Activated naive CD4-positive, alpha-beta T cell treated with anti-CD3 and anti-CD28 coated beads, Interleukin-2, amount 10 ng/mL, durations not matched to agents 7 days and 5 days (primary cell): ENCODE measurements at places on chromosomes 12 and 14.
A peak's percentile ranks its signal among the peaks of the same experiment; 100 is the strongest.

- DNase-seq, result peak; percentile 19
These were observed 52.9 kb upstream of the DIO3 start for GRCh38 chr14:101508196-101508947.

DNA sequence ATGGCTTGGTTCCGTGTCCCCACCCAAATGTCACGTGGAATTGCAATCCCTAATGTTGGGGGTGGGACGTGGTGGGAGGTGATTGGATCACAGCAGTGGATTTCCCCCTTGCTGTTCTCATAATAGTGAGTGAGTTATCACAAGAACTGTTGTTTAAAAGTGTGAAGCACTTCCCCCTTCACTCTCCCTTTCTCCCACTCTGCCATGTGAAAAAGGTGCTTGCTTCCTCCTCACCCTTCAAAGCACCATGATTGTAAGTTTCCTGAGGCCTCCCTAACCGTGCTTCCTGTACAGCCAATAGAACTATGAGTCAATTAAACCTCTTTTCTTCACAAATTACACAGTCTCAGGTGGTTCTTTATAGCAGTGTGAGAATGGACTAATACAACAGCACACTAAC lies 5.3 kb upstream of the CEP128 start:
- no peak for DNase-seq

- no peak for DNase-seq
These were observed 68.1 kb downstream of the TTC6 start for GRCh38 chr14:37663498-37663897.

DNA sequence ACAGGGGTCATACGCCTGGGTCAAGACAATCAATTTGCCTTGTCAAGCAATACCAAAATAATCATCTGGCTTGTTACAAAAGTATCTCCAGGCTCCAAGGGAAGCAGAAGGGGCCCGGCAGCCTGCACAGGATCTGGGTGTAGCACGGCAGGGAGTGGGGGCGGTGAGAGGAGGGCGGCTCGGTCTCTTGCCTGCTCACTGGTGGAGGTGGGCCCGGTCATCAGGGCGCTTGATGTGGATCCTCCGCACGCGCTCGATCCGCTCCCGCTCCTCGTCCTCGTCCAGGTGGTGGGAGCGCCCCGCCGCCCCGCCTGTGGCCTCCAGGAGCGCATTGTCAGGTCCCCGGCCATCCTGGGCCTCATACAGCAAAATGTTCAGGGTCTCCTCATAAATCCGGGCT lies 25.7 kb downstream of the KCTD10 start:
- no peak for DNase-seq

DNA sequence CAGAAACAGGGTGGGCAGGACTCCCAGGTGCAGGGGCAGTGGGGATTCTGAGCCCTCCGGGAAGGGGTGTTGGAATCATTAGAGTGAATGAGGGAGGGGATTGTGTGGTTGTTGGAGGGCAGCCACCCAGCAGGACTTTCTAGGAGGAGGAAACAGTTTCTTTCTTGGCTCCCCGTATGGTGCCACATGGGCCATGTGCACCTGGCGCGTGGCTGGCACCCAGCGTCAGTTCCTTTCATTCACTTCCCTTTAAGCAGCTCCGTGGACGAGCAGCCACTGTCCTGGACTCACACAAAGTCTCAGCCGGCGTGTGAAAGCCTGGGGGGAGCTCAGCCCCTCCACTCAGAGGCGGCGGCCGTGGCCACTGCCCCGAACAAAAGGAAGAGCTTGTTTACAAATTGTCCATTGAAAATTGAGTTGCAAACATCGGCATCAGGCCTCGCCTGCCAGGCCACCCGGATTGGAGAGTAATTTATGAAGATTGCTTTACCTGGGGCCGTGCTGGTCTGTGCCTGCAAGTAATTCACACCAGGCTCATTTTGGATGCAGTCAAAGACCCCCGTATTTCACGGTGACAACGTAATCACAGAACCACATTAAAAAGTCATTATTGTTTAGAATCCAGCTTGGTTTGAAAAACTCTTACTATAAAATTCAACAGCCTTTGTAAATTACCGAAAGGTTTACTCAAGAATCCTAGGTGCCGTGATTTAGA lies 101.7 kb upstream of the C14orf180 start:
- no peak for DNase-seq

- DNase-seq, result no peak
These were observed 30.3 kb downstream of the EEA1 start for GRCh38 chr12:92898755-92899154.

DNA sequence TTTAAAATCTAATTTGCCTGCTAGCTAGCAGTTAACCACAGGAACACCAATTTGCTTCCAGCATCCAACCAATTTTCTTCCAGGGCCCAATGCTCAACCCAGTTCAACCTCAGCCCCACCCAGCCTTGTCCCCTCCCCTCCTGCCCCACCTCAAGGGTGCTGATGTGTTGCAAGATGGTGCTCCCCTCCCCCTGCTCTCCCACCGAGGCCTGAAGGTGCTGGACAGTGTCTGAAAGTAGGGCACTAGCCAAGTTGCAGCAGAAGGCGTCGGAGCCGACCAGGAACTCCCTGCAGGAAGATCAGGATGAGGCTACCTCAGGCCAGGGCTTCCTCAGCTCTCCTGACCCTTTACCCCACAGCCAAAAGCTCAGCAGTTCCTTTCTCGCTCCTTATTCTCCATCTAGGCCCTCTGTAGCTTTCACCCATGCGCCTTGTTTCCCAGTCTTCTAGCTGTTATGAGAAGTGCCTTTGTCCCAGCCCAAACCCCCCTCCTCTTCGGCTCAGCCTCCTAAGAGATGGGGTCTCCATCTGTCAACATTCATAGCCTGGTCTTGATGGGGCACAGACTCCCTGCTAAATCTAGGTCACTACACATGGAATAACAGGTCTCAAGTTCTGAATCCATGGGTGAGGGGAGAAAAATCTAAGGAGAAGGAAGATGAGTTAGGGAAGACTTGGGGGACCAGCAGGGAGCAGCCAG lies 3.6 kb downstream of the STAT6 start:
- DNase-seq, result no peak
